ENCODE measurements at places on chromosomes 7 and 10. TPM values are rescaled to one million over a fixed set of nuclear protein-coding genes. Genes with fewer than 3 reads are reported as not detected.

DNA sequence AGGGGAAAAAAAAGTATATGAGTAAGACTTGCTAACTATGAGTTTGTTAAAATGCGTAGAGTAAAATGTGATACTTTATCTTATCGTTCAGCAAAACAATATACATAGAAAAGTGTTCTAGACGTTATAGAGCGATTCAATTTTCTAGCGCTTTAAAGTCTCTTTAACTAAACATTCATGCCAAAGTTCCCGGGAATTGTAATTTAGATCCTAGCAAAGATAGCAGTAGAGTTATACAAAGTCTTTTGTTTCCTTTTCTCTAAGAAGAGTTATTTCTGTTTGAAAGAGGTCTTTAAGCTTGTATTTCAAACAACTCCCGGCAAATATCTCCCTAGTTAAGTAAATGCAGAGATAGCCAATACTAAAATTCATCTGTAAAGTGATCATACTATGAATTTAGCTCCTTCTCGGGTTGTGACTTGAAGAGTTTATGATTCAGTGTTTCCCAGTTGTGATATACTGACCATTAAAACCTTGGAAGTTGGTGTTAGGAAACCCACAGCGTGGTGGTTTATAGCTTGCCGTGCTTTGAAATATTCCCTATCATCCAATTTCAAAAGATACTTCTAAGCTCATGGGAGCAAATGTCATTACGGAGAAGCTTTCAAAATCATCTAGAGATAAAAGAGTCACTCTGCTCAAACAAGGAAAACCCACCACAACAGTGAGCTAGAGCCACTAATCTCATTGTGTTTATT is 171.7 kb downstream of the CSTF2T start:
- no peaks in the 10 kb centered on the region for H3K36me3 ChIP-seq
- no peak overlapping the region for H3K27ac ChIP-seq
- H3K4me3 ChIP-seq, result no peak overlapping the region
- no peaks in the 10 kb centered on the region for H3K4me1 ChIP-seq
- DNase-seq, result no peak
- no peaks in the 10 kb centered on the region for H3K27me3 ChIP-seq

Gene MLXIPL
- 0.22 TPM for total RNA-seq

DNA sequence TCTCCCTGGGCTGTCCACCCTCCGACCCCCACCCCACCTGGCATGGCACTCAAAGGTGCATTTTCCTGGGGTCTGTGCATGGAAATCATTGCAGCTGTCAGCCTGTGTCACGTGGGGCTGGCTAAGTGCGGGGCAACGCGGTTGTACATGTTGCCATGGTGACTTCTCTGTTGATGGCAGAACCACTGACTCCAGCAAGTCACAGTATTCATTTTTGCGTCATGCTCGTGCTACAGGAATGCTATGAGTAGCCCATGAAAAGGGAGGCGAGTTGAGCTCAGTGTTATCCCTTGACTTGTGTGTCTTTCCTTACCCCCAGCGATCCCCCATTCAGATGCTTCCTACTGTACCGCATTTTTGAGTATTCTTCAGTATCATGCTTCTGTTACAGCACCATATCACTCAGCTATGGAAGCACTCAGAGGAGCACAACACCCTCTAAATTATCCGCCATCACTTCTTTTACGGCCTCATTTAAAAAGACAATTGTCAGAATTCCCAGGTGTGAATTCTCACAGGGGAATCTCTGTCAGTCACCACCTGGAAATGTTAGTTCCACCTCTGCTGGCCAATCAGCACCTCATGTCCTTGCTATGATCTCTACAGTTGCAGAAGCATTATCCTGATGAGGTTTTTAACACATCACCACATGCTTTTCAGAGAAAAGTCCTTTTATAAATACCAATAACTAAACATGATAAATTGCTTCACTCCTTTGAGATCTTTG is 194.4 kb upstream of the C7orf33 start:
- H3K4me3 ChIP-seq, result no peak overlapping the region
- peaks cover 2% of the 10 kb centered on the region for H3K4me1 ChIP-seq
- no peak for DNase-seq
- H3K27ac ChIP-seq, result no peak overlapping the region
- H3K36me3 ChIP-seq, result no peaks in the 10 kb centered on the region

Gene NFE2L3
- 12.9 TPM for total RNA-seq

Gene GRM3
- total RNA-seq, result not detected

DNA sequence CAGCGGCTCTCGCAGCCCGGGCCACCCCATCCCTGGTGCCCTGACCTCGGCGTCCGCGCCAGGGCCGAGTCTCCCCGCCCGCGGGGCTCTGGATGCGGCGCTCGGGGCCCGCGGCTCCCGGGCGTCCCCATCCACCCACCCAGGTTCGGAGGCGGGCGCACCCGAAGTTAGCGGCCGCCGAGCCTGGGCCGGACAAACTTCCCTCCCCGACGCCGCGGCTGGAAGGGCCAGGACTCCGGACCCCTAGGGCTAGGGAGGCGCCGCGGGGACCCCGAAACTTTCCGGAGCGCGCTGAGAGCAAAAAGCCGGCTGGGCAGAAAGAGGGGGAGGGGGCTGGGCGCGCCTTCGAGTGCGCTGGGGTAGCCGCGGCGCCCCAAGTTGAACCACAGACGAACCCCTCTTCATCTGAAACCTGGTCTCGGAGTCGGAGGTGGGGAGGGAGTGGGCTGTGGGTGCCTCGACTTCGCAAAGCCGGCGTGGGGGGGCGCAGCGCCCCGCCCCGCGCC is 3.7 kb upstream of the ELFN1 start:
- H3K36me3 ChIP-seq, result no peaks in the 10 kb centered on the region
- no peak overlapping the region for H3K27ac ChIP-seq

Measured in activated naive CD4-positive, alpha-beta T cell treated with anti-CD3 and anti-CD28 coated beads for 36 hours (primary cell).